T-helper 2 cell treated with Interferon-gamma antibody and Interleukin-4, amounts not matched to agents 5 μg/mL and 100 μg/mL, for 36 hours (primary cell): ENCODE measurements at places on chromosomes 11 and 22.

GRCh38 chr11:44993971-44994704, 43.5 kb upstream of the TP53I11 start:
- DNase-seq = no peak

- DNase-seq = no peak
These were observed 39.0 kb downstream of the TBX1 start for GRCh38 chr22:19799322-19800190.

DNA sequence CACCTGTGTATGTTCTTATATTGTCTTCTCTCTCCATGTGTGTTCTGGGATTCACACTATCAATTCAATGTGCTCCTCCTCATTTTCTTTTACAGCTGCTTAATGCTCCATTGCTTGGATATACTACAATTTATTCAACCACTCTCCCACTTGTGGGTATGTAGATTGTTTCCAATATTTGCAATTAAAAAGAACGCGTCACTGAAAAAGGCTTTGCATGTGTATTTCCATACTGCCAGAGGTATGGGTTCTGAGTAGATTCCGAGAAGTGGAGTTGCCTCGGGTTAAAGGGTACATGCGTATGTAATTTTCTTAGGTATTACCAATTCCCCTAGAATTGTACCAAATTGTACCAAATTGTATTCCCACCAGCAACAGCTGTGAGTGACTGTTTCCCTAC, 7.0 kb upstream of the CAPN5 start:
- no peak for DNase-seq

GRCh38 chr22:29626497-29627195, 23.2 kb downstream of the NF2 start:
- no peak for DNase-seq

DNA sequence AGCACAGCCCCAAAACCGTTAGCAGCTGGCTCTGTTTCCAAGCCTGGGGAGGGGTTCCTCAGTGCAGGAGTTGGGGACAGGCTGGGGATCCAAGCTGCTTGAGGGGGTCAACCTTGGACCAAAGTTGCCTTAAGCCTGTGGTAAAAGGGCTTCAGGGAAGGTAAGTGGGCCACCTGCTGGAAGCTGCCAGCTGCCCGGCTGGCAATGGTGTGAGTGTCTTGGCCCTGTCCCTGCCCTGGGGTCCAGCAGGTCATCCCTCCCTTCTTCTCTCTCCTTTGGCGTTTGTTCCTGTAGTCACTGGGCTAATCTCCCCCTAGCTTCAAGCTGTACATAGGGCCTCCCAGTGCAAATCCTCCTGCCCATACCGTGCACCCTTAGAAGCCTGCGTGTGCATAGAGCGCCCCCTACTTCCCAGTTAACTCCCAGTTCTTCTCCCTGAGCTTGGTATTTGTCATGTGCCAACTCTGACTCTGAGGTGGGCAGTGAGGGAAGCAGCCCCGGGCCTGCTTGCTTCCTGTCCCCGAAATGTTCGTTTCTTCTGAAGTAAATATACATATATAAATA, 4.4 kb downstream of the TMEM258 start:
- no peak for DNase-seq

DNA sequence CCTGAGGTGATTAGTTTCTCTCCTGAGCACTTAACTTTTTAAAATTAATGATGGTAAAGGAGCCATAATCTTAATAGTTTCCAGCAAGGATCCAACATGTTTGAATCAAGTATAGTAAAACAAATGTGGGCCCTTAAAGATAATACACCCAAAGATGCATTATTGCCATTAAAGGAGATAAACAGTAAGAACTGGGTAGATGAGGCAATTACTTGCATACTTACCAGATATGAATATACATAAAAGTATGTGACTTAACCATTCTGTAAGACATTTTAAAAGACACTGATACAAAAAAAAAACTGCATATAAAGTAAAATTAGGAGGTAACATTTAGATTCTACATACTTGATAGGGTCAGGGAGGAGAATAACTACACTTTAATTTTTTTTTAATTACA, 48.2 kb downstream of the CADM1 start:
- no peak for DNase-seq

- DNase-seq = no peak
These were observed 104.9 kb downstream of the ADAMTS15 start for GRCh38 chr11:130553306-130553705.

- no peak for DNase-seq
These were observed at the start of gene JHY for GRCh38 chr11:122882189-122882856. Gene JHY (plus strand): TSS chr11:122882759. CDS start chr11:122885850, 3,091 bp downstream.

DNA sequence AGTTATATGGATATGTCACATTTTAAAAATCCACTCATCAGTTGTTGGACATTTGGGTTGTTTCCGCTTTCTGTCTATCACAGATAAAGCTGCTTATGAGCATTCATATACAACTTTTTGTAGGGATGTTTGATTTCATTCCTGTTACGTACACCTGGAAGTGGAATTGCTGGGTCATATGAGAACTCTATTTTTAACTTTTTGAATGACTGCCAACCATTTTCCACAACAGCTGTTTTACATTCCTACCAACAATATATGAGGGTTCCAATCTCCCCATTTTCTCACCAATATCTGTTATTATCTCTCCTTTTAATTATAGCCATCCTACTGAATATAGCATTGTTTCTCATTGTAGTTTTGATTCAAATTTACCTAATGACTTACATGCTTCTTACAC, 172.0 kb downstream of the UVRAG start:
- DNase-seq = no peak

DNA sequence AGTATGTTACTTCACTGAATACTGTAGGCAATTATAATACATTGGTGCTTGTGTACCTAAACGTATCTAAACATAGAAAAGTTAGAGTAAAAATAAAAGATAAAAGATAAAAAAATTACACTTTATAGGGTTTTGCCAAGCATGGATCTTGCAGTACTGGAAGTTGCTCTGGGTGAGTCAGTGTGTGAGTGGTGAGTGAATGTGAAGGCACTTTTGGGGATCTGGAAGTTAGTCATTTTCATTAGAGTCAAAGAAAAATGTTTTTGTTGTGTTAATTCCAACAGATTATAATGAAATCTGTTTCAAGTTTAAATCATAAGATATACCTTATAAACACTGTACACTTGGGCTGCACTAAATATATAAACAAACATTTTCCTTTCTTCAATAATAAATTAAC, 3.3 kb downstream of the SLC22A25 start:
- DNase-seq = no peak

GRCh38 chr11:60919320-60919719, 4.9 kb upstream of the TMEM132A start:
- no peak for DNase-seq

DNA sequence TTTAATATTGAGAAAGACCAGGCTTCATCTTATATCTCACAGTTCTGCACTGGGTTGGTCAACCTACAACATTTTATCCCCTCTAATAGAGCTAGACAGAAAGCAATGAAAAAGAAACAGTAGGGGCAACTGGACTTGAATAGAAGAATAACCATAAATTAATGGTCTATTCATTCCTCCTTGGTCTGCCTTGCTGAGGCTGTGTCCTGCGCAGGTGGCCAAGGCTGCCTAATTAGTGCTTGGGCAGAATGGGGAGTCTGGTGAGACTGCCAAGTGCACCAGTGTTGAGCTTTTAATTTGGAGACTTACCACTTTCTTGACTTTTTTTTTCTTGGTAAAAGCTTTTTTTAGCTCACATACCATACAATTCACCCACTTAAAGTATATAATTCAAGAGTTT, 35.0 kb upstream of the SPON1 start:
- no peak for DNase-seq

DNA sequence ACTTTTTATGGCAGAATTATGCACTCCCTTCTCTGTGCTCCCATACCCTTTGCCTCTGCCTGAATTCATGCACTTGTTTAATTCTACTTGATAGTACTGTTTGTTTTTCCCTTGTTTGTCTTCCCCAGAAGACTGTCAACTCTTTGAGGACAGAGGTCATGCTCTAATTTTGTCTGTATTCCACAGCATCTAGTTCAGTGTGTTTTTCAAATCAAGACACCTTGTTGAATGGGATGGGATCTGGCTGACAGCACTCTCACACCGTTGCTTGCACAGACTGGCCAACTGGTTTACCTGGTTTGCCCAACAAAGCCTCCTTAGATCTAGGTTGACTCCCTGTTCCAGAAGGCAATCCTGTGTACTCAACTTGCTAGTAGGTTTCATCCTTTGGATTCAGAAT, 121.2 kb upstream of the TIMP3 start:
- no peak for DNase-seq

GRCh38 chr11:9861860-9862725, 198.2 kb downstream of the SWAP70 start:
- DNase-seq = peak; percentile 42

- no peak for DNase-seq
These were observed 562 bp downstream of the ZBED4 start for GRCh38 chr22:49853981-49854831.

DNA sequence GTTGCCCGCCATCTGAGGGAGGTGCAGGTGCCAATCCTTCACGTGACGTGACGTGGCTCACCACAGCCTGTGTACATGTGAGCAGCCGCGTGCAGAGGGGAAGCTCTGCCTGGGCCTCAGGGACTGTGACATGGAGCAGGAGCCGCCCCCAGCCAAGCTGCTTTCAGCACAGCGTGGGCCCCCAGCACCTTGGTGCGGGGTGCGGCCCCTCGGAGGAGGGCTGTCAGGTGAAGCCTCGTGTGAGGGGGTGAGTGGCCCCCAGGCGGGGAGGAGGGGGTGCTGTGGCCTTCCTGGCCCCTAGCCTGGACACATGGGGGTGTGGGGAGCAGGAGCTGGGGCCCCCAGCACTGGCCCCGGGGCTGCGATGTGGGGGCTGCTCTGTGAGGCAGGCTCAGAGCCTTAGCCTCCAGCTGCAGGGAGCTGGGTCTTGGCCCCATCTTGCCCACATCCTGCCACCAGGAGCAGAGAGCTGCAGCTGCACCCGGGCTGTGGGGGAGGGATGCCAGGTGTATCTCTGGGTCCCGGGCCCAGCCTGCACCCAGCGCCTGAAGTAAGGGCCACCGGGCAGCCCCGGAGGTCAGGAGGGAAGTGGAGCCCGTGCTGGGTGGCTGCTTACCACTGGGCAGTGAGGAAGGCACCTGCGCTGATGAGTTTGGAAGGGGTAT, at the start of gene ADORA2A:
TSS of gene ADORA2A (plus strand) at position 100 of the 665 bp plus-strand sequence. CDS start 5,806 bp downstream, outside the sequence.
- DNase-seq = peak; percentile 65

GRCh38 chr22:33537059-33537458, 383.2 kb downstream of the LARGE1 start:
- DNase-seq = no peak

DNA sequence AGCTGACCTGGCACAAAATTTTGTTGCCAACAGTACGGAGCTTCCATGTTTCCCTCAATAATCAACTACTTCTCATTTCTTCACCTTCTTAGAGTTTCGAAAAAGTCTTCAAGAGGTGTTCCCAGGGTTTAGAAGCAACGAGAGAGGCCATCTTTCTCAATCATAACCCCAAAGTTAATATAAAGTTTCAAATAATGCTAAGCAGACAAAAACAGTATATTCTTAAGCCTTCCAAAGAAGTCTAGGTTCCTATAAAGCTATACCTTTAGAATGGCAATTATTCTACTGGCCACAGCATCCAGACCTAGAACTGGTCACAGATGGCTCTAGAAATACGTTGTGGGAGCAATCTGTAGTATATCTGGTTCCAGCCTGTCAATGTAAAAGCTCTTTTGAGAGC, 16.9 kb downstream of the DDX6 start:
- DNase-seq = no peak

GRCh38 chr11:25890626-25891260, 441.2 kb upstream of the ANO3 start:
- no peak for DNase-seq

DNA sequence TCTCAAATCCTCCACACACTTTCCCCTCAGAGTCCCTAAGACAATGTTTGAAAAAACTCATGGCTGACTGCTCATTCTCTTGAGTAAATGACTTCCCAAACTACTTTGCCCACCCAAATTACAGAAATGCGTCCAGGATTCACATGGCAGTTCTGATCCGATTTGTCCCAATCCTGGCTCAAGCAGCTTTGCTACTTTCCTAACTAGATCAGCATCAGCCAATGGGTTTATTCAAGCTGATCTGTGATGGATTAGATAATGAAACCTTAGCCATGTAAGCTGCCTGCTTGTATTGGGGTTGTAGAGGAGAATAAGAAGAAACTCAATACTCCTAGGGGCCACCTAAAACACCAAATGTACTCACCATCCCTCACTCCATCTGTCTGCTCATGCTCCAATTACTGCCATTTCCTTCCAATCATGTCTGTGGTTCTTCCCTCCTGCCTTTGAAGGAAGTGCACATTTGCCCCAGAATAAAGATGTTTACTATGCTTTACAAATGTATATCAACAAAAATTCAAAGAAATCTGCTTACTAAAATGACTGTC, 6.9 kb downstream of the RBFOX2 start:
- DNase-seq = no peak

DNA sequence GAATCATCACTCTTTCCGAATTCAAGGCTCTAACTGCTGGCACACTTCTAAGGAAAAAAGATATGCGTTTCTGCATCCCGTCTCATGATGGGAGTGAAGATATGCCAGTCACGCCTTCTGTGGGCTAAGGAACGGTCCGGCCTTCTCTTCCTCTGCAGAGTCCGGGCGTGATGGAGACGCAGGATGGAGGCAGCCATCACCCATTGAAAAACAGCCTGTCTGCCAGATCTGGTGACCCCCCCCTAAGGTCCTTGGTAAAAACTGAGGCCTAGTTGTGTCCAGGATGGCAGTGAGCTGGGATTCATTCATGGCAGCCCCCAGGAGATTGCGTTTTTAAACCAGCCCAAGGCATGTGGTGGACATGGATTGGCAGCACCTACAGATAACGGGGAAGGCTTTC, 6.9 kb upstream of the EFCAB6 start:
- DNase-seq = no peak
